ENCODE measurements at places on chromosomes 3 and 15. TPM values are rescaled to one million over a fixed set of nuclear protein-coding genes. Genes with fewer than 3 reads are reported as not detected.

THSD4 gene
- total RNA-seq: 6.4 TPM

CCDC54 gene
- total RNA-seq: not detected

DNA sequence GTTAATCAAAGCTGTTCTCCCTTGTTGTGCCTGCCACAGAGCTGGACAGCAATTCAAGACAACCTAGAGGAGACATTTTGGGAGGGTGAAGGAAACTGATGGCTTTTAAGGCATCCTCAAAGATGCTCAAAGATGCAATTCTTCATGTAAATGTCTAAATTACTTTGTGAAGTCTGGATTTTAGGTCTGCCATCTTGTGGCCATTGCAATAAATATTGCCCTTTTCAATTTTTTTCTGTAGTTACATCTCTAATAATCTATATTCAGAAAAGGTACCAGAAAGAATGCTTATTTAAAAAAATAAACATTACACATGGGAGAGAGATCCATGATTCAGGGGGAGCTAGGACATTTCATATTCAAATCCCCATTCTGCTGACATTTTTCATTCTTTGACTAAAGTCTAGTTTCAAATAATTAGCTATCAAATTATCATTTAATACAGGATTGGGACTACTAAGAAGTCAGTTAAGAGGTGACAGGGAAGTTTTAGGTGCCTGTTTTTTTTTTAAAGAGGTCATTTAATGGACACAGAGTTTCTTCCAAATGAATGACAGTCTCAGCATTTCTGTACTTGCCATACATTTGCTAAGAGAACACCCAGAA, 259.8 kb upstream of the WNT5A start:
- DNase-seq: no peak

DNA sequence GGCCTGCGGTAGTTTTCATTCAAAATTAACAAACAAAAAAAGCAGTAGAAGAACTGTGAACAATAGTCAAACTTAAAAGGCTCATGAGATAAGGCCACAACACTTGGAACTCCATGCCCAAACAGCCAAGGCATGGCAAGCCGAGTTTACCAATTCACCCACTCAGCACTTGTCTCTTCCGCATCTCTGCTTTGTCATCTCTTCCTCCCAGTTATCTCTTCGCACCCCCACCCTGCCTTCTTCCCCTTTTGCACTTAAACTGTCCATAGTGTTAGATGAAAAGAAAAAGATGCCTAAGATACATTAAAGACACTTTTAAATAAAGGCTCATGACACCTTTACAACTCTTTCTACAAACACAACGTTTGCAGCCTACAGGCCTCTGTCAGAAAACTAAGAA, 11.1 kb downstream of the TLE3 start:
- no peak for DNase-seq

PP2D1 gene
- not detected for total RNA-seq

GRCh38 chr15:73800662-73801345, 47.7 kb upstream of the INSYN1 start:
- no peak for DNase-seq

DNA sequence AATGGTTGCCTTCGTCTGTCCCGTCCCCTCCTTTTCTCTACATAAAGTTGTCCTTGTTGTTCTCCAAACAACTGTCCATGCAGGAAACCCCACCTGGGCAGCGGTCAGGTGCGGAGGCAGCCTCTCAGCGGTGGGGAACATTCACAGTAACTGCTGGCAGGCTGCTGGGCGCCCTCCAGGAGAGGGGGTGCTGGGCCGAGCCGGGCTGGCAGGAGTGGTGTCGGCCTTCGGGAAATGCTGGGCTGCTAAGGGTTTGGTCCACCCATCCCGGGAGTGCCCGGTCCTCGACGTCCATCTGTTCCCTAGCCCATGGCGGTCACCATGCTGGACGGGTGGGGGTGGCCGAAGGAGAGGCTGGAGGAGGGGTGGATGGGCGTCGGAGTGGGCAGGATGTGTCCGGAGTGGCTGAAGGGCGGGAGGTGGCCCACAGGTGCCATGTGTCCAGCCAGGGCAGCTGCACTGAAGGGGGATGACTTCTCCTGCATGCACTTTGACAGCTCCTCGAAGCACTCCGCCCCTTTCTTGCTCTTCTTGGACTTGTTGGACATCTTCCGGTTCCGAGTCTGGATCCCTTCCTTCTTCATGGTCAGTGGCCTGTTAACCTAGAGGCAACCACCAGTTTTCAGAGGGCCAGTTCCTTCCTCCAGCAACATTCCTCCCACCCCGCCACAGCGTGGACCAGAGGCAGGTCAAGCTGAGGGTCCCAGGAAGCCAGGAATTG, 12.1 kb downstream of the GATA2 start:
- DNase-seq: no peak

ANKUB1 gene
- not detected for total RNA-seq

GRCh38 chr3:59908701-59909100, 858.9 kb upstream of the CFAP20DC start:
- DNase-seq: no peak

- DNase-seq: no peak
Measured at GRCh38 chr3:188206787-188207186, 52.8 kb downstream of the LPP start.

DNA sequence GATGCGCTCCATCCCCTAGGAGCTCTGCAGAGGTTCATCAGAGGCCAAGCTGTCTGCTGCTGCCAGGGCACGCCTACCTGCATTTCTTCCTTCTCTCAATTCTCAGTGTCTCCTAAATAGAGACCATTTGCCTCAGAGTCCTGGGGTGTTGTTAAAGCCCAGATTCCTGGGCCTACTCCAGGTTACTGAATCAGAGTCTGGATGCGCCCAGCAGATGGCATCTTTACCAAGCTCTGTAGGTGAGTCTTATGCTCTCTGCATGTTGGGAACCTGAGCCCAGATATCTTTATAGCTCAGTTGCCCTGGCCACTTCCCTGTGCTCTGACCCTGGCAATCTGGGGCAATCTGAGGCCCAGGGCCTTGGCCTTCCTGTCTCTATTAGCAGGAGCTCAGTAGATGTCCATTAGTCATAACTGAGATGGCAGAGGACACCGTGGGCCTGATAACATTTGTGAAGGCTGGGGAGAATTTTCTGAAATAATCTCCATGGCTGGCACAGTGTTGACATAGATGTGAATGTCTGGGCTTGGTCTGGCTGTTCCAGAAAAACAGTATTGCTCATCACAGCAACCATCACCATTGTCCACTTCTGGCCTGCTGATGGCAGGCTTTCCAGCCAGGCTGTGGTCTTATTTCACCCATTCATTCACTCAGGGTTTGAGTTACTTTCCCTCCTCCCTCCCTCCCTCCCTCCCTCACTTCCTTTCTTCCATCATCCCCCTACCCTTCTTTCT, 13.3 kb upstream of the RBP1 start:
- no peak for DNase-seq

DNA sequence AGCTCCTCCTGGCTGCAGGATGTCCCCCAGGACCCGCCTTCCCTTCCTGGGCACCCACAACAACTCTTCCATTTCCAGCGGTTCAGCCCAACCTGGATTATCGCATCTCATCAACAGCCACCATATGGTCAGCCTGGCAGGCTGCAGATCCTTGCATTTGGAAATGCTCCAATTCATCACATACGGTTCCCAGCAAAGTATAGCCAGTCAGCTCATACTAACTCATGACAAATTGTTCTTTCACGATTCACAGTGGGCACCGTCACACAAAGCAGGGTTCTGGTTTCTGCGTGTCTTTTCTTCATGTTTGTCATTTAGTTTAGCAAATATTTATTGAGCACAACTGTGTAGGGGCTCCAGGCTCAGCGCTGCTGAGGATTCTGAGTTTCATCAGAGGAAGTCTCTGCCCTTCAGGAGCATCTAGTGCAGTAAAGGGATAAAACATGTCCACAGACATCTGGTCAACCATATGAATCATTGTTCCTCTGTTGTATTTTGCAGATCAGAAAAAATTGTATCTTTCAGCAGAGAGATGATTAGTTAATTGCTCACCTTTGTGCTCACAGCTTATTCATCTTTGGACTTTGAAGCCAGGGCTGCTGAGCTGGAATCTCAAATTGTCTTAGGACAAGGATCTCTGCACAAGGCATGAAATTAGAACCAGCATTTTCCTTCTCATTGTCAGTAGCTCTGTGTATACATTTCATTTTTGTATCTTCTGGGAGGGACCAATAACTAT, 125.1 kb downstream of the GABRG3 start:
- no peak for DNase-seq

DNA sequence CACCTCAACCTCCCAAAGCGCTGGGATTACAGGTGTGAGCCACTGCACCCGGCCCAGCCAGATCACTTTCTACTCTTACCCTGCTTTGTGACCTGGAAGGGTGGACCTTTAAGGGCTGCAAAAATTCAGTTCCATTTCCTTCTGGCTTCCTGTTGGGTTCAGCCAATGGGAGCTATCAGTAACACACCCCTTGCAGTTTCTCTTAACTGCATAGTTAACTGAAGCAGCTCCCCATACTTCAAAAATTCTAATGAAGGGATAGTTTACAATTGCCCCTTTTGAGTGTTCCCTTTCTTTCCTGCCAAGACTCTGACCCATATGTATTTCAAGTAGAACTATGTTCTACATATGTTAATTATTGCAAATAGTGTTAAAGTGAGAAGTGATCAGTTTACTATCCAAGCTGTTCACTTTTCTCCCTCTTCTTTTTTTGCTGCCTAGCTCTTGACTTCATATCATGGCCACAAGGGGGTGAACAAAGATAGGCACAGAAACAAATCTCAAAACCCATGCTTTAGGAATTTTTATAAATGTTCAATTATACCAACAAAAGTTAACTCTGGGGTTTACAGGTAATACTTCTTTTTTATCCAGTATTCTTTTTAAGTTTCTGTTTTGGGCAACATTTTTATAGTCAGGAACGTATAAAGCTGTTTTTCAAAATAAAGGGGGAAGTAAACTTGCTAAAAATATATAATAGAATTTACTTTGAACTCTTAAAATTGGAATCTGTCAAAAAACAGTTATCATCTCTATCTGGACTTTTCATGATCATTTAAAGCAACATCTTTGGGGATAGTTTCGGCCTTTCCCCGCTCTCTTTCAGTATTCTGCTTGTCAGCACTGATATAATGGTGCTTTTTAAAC, 8.1 kb downstream of the PGBD4 start:
- no peak for DNase-seq

MAPK6 gene
- total RNA-seq: 108 TPM

CCDC13 gene
- total RNA-seq: not detected

GUCA1C gene
- not detected for total RNA-seq

GRCh38 chr3:134886991-134887390, 91.9 kb downstream of the EPHB1 start:
- no peak for DNase-seq

GRCh38 chr3:53139906-53140846, 9.9 kb upstream of the RFT1 start:
- no peak for DNase-seq

- no peak for DNase-seq
Measured at GRCh38 chr3:31086698-31087097, 192.2 kb upstream of the GADL1 start.

- no peak for DNase-seq
Measured at GRCh38 chr3:58874248-58874741, 175.5 kb downstream of the CFAP20DC start.

CLDN16 gene
- not detected for total RNA-seq

CSTA gene
- not detected for total RNA-seq

ITIH4 gene
- 0.78 TPM for total RNA-seq

- peak; percentile 54 for DNase-seq
Measured at GRCh38 chr3:166291186-166291955, 454.1 kb upstream of the BCHE start.

DNA sequence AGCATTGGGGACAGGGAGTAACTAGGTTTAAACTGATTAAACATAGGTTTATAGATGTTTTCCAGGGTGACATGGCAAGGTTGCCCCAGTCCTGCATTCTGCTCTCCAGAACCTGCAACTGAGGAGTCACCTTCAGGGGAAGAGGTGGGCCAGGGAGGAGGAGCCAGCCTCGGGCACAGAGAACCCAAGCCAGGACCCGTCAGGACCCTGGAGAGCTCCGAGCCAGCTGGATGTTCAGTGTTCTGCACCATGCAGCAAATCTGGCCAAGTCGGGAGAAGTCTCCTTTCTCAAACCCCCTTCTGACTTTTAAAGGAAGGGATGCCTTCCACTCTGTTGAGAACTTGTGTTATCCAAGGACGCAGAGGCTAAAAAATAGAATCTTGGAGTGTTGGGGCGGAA, 62.1 kb upstream of the SLC6A11 start:
- peak; percentile 94 for DNase-seq

- no peak for DNase-seq
Measured at GRCh38 chr15:58252586-58253323, 114.6 kb downstream of the AQP9 start.

DNA sequence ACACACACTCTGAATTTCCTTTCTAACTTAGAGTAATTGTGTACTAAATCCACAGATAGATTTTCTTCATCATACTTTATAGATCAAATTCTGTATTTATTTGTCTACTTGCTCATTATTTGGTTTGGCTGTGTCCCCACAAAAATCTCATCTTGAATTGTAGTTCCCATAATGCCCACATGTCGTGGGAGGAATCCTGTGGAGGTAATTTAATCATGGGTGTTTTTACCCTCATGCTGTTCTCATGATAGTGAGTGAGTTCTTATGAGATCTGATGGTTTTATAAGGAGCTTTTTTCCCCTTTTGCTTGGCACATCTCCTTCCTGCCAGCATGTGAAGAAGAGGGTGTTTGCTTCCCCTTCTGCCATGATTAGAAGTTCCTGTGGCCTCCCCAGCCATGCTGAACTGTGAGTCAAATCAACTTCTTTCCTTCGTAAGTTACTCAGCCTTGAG, 198.3 kb upstream of the TGFBR2 start:
- DNase-seq: no peak

APBA2 gene
- total RNA-seq: 15.5 TPM

Measured in H1 (cell line).